ENCODE measurements at places on chromosomes 12 and 14.

DNA sequence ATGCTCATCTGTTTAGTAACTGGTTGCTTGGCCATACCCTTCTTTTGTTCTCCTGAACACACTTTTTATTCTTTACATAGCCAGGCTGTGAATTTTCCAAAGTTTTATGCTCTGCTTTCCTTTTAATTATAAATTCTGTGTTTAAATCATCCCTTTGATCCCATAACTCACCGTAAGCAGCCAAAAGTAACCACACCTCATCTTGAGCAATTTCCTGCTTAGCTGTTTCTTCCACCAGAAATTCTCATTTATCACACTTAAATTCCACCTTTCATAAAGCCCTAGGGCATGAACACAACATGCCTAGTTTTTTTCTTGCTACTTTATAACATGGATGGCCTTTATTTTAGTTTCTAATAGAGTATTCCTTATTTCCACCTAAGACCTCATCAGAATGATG lies 510.7 kb downstream of the C12orf50 start:
- no peak for DNase-seq

GRCh38 chr14:61288720-61289119 lies 7.6 kb upstream of the TMEM30B start:
- DNase-seq = no peak

DNA sequence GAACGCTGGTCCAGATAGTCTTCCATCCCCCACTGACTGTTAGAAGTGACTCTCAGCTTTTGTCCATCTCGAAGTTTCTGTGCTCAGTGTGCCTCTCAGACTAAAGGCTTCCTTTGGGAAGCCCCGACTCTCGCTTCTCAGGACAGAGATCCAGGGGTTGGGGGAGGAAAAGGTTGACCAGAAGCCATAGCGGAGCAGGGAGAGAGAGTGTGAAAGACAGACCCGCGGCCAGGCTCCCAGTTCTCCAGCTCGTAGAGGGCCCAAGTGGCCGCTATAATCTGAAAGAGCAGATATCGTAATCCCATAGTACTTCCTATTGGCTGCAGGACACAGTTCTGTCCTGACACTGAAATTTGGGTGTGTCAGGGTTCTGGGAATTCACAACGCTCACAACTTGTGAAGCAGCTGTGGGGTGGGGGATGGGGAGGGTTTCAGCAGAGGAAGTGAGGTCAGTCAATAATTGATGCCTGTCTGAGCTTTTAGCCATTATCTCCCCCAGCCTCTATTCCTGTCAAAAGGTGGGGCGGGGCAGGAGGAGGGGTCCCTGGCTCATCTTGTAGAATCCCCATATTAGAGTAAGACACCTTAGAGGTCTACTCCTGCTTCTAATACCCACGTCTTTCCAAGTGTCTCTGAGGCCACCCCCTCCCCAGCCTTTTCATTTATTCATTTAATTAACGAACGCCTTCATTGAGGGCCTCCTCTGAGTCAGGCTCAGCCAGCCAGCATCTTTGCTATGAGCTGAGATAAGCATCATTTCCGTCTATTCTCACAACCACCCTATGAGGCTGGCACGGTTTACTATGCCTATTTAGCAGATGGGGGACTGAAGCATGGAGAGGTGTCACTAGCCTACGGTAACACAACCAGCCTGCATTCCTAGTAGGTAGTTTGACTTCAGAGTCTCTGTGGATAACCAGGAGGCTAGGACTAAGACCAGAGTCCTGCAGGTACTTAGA lies 1.6 kb upstream of the ACVRL1 start:
- DNase-seq = no peak

DNA sequence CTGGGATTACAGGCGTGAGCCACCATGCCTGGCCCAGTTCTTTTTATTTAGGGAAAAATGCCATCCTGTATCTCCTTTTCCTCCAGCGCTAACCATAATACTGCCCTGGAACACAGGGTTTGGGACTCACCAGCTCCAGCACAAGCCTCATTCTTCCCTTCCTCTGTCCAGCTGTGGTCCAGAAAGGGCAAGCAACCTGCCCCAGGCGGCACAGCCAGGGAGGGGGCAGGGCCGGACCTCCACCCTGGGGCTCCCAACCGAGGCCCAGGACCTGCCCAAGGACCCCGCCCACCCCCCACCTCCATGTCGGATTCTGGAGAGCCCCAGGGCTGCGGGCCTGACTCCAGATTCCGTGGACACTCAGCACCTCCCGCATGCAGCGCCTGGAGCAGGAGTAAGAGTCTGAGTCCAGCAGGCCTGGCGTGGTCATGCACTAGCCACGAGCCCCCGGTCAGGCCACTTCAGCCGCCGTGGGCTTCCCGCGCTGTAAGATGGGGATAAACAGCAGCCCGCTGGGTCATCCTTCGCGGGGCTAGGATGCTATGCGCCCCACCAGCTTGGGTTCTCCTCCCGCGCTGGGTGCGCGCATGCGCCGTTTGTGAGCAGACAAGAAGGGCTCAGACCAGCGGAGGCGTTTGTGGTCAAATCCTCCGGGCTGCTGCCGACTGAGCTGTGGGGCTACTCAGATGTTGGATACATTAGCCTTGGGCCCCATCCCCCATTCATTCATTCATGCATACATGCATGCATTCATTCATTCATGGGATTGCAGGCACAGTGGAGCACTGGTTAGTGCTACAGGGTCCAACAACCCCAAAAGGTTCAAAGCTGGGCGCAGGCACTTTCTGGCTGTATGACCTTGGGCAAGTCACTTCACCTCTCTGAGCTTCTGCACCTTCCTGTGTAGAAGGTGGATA lies 16.3 kb downstream of the TMEM119 start:
- no peak for DNase-seq

GRCh38 chr12:80460972-80461371 lies 16.9 kb downstream of the PTPRQ start:
- no peak for DNase-seq

- no peak for DNase-seq
Measured at GRCh38 chr14:65351493-65352194, 60.9 kb upstream of the FUT8 start.

- no peak for DNase-seq
Measured at GRCh38 chr14:79375356-79375755, 835.9 kb downstream of the DIO2 start.

- DNase-seq = no peak
Measured at GRCh38 chr14:95741038-95741490, 27.1 kb upstream of the TCL1A start.

- DNase-seq = no peak
Measured at GRCh38 chr14:103507751-103508150, 14.9 kb downstream of the CKB start.

- no peak for DNase-seq
Measured at GRCh38 chr14:79576424-79576823, 634.9 kb downstream of the DIO2 start.

DNA sequence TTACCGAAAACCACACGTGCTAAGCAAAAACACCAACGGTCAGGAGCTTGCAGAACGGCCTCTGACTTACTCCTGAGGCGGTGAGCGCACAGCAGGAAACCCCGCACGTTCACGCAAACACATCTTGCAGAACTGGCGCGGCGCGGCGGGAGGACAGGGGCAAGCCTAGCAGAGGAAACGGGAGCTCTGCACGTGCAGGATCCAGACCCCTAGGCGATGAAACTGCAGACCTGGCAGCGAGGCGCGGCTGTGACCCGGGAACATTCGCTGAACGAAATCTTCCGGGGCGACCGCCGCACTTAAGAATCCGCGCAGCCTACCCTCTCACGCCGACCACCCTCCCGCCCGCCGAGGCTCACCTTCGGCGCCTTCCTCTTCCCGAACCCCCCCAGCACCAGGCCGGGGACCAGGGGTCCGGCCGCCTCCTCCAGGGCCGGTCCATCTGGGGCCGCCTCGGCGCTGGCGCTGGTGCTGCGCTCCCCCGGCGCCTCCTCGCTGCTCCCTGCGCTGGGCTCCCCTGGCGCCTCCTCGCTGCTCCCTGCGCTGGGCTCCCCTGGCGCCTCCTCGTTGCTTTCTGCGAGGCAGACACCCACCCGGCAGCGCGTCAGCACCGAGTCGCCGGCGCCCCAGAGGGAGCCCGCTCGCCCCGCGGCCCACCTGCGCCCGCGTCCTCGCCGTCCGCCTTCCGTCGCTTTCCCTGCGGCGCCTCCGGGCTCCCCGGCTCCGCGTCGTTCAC lies 615 bp downstream of the DDX51 start:
- DNase-seq = peak; percentile 20

- DNase-seq = no peak
Measured at GRCh38 chr12:21751517-21751916, 23.0 kb downstream of the KCNJ8 start.

DNA sequence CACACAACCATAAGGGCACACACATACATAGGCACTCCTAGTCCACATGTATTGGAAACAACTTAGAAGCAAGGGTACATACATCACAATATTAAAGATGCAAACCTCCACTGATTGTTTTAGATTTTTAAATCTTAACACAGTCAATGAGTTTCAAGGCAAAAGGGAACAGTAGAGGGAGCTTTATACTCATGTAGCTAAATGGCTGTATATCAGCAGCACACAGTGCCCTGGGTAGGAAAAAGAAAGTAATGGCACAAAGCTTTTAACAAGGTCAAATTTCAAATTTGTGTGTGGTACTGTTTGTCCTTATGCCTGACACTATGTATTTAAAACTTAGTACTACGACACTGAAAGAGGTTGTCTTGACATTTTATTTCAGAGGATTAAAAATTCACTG lies 262.0 kb downstream of the MED13L start:
- DNase-seq = peak; percentile 32

GRCh38 chr14:56216626-56217379 lies 98.6 kb downstream of the PELI2 start:
- DNase-seq = no peak

DNA sequence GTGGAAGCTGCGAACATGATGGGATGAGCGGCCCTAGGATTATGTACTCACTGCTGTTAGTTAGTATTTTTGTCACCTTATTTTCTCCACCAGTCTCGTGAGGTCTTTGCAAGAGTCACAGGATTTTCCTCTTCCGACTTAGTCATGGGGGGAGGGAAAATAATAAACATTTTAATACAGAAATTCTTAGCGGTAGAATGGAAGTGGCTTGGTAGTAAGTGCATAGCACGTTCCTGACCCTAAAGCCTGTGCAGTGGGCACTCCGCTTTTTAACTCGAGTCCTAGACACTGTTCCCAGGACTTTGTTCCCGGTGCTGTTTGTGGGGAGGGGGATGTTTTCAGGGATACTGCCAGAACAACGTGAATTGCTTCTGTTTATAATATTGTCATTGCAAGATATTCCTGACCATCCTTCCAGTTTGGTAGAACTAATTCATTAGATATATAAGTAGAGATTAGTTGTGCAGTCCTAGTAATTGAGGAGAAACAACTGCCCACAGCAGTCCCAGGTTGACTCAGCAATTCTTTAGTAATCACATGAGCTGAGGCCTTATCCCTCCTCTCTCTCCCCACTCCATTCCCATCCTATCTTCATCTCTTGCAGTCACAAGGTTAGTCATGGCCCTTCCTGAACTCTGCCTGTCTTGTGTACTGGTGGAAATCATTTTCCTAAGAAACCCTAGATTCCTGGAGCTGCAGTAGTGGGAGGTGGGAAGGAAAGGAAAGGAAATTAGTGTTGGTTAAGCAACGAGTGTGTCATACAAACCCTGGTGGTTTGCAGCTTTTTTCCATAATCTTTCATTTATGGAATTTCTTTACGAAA lies 799 bp downstream of the SLC38A6 start:
- peak; percentile 33 for DNase-seq

DNA sequence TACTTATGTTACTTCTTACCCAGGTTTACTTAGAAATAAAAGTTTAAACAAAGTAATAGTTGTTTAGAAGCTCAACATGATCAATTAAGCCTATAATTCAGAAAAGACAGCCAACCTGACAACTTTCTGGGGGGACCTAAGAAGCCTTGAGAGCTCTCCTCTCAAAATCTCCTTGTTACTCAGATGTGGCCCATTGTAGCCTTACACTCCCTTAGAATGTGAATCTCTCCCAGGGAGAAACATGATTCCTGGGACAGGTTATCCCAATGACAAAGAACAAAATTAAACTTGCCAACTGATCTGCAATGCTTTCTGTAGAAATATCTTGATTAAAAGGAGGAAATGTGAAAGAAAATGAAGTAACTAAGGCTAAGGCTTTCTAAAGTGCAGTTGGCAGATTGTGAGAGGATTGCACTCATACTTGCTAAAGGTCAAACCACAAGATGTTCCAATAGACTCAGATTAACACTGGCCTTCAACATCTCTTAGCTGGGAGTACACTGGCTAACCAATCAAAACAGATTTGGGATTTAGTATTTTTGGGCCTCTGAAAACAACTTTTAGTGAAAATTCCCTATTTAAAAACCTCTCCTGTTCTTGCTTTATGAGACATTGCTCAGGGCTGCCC lies 72.3 kb upstream of the TMX1 start:
- no peak for DNase-seq

DNA sequence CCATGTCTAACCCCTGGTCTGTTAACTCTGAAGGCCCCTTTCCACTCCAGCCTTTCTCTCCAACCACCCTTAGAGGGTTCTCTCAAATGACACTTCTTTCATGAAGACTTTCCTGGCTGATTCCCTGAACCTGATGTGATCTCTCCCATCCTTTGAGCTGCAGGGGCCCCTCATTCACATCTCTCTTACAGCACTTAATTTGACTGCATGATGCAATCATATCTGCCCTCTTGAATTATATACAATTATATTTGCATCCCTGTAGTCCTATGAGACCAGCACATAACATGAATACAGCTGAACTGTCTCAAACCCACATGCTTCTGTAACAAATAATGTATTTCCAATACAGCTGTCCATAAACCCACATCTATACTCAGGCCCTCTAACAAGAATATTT lies 56.4 kb downstream of the PPP2R5E start:
- no peak for DNase-seq

- DNase-seq = peak; percentile 28
Measured at GRCh38 chr14:76958980-76959710, 69.4 kb downstream of the IRF2BPL start.

DNA sequence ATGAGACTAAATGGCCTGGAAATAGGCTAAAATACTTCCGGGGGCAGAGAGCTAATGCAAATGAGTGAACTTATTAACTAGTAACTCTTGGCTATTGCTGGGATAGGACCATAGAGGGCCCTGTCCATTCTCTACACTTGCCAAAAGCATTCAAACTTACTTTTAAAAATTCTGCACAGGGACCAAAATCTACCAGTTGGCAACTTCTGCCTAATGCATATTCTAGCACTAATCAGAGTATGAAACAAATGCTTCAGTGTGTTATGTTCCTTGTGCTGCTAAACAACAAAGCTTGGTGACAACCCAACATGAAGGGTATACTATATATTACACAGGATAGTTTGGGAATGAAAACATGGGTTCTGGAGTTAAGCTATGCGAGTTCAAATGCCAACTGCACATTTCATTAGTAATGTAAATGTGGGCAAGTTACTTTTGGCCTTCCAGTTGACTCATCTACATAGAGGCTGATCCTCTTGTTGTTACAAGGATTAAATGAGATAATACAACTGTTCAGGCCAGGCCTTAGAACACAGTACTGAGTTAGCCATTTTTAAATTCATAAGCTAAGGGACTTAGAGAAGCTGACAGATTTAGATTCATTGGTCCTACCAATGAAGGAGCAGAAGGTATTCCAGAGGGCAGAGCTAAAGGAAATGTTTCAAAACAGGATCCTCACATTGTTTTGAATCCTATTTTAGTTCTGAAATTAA lies 32.4 kb downstream of the HIGD1C start:
- DNase-seq = no peak

- DNase-seq = no peak
Measured at GRCh38 chr12:45477526-45477925, 252.0 kb upstream of the ARID2 start.

GRCh38 chr12:95802482-95803270 lies 12.1 kb upstream of the NTN4 start:
- DNase-seq = no peak

All from activated CD4-positive, alpha-beta T cell treated with anti-CD3 and anti-CD28 coated beads, Interleukin-2, amount 50 U/mL, for 16 hours (primary cell).